ENCODE measurements at places on chromosomes 1 and 21. TPM values are rescaled to one million over a fixed set of nuclear protein-coding genes. Genes with fewer than 3 reads are reported as not detected.

Gene IL22RA1
- not detected for polyA plus RNA-seq

Gene PLA2G4A
- polyA plus RNA-seq: 0.48 TPM

Gene FMO2
- 0.34 TPM for polyA plus RNA-seq

Gene LAMC1
- polyA plus RNA-seq: 11.3 TPM

Gene HSPA6
- 0.62 TPM for polyA plus RNA-seq
